ENCODE measurements at places on chromosomes 6 and 20.

GRCh38 chr6:132972971-132973370, 158.6 kb downstream of the RPS12 start:
- DNase-seq, result no peak

- DNase-seq, result no peak
These were observed 60.2 kb downstream of the PSMG4 start for GRCh38 chr6:3318821-3319540.

GRCh38 chr6:143585716-143586115, 74.2 kb upstream of the FUCA2 start:
- DNase-seq, result no peak

DNA sequence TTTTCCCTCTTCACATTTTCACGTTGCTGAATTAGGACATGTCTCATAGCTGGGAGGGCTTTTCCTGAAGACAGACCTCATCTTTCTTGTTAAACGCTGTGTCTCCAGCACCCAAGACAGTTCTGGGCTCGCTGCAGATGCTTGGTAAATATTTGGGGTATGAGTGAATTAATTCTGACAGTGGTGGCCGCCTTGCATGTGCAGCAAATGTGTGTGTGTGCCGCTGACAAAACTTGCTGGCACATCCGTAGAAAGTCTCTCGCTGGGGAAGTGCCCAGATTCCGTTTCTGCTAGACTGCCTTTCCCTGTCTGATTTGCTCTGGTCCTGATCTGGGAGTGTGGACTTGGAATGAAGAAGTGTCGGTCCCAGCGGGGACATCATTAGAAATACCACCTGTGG, 48.2 kb upstream of the ZNFX1 start:
- DNase-seq, result no peak

DNA sequence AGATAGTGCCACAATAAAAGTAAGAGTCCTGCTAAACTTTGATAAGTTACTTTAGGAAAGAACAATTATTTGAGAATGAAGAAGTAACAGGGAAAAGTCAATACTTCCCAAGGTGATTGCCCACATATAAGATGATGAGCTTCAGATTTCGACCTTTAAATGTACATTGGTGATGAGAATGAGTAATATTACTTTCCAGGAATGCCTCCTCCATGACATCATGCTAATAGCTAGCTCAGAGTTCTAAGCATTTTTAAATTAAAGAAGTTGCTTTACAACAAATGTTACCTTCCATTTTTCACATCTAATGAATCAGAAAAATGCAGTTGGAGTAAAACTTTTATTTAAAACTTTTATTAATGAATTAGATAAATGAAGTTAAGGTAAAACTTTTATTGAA, 22.5 kb upstream of the OPN5 start:
- DNase-seq, result no peak

DNA sequence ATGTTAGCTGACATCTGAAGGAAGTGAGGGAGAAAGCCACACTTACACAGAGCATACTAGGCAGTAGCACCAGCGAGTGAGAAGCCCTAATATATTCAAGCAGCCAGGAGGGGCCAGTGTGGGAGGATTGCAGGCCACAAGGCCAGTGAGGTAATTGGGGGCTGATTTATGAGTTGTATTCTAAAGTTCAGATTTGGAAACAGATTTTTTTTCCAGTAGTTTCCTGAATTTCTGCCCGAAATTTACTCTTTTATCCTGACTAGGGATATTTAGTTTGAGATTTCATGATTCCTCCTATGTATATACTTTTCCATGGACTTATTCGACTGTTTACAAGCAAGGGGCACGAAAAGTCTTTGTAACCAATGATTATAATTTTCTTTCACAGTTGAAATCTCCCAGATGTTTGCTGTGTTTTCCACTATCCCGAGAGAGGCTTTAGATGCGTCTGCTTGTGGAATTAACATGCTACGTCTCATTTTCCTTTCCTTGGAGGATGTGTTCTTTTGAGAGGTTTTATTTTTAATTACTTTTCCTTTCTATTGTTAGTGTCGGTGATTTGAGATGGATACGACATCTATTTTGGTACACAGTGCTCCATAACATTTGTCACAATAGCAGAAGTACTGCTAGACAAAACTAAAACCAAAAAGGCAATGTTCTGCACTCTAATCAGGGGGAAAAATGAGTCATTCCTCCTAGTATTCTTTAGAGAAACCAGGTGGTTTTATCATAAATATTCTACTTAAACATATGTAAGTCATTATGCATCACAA, 356.3 kb upstream of the HSF2 start:
- DNase-seq, result no peak

GRCh38 chr20:9062066-9062465, 6.8 kb upstream of the PLCB4 start:
- DNase-seq, result no peak

DNA sequence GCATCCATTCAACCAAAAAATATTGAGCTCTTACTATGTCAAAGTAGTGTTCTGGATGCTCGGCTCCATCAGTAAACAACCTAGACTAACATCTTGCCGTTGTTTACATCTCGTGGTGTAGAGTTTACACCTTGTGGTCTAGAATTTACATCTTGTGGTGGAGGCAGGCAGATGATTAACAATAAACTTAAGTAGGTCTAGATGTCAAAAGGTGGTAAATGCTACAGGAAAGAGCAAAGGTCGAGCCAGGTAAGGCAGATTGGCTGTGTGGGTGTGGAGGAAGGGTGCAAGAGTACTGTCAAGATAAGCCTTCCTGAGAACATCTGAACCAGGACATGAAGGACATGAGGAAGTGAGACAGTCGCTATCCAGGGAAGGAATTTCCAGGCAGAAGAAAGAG, 88.4 kb upstream of the ESR1 start:
- no peak for DNase-seq

GRCh38 chr6:99822741-99823512, 171.1 kb downstream of the MCHR2 start:
- peak; percentile 66 for DNase-seq

DNA sequence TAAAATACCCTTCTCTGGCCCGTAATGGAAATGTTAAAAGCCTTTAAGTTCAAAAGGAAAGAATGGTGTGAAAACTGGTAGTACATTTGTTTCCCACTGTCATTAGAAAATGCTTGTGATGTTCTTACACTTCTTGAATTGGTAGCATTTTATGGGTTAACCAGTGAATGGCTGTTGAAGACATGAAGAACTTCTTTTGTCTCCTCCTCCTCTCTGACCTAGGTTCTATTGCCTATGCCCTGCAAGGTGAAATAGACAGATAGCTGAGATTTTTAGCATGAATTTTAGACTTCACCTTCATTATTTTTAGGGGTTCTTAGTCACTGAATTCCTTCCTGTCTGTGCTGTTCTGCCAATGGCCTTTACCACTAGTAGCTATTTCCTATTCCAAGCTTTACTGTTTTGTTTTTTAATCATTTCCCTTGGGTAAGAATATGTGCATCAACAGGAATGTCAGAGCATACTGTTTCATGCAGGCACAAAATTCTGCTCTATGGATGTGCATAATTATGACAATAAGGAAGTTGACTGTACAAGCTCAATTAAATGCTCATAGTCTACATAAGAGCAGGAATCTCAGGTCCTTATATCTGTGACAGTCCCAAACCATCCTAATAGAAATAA, 4.9 kb downstream of the TNFAIP3 start:
- no peak for DNase-seq

DNA sequence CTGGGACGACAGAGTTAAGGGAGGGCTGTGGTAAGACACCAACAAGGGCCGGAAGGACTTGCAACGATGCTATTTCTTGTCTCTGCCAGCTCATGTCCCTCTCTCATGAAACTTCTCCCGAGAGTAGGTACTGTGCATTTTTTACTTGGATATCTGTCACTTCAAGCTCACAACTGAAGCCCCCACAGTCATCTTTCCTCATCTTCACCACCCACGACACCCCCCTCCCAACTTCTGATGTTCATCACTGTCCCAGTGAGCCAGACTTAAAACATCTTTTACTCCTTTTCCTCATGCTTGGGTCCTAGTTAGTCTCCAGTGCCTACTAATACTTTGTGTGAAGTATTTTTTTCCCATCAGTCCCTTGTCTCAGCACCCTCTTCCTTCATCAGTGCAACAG, 34.6 kb upstream of the SRPK1 start:
- no peak for DNase-seq
